Spleen (tissue), 13 donors: ENCODE measurements at places on chromosomes 6 and 20. TPM values are rescaled to one million over a fixed set of nuclear protein-coding genes. Genes with fewer than 3 reads are reported as not detected.
A peak's percentile ranks its signal among the peaks of the same experiment; 100 is the strongest.

GRCh38 chr6:111957623-111958315, 84.5 kb upstream of the FYN start:
- no peak for DNase-seq

DNA sequence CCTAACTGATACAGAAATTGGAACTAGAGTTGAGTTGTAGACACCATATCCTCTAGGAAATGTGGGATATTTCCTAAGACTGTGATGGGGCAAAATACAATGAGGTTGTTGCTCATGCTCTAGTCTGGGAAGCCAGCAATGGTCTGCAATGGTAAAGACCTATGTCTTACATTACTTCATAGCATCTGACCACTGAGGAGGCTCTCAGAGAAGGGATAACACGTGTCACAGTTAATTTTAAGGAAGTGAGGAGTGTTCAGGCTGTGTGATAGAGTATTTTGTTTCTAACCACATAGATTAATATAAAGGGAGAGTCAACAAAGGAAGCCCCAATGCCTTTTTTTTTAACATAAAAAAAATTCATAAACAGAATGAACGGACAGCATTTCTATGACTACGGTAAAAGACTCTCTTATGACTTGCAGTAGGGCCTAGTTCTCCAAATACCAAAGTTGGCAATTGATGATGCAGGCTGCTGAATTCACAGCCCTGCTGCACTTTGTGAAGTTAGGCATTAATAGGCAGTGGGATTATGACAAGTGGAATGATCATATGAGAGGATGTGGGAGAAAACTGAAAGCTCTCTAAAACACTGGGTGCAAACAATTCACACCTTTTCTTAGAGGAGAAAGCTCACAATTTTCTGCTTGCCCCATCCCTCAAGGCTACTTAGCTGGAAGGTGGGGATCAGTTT, 13.7 kb downstream of the KCNS1 start:
- DNase-seq: no peak

GRCh38 chr20:32325706-32326503, 32.2 kb upstream of the ASXL1 start:
- no peak for DNase-seq

DNA sequence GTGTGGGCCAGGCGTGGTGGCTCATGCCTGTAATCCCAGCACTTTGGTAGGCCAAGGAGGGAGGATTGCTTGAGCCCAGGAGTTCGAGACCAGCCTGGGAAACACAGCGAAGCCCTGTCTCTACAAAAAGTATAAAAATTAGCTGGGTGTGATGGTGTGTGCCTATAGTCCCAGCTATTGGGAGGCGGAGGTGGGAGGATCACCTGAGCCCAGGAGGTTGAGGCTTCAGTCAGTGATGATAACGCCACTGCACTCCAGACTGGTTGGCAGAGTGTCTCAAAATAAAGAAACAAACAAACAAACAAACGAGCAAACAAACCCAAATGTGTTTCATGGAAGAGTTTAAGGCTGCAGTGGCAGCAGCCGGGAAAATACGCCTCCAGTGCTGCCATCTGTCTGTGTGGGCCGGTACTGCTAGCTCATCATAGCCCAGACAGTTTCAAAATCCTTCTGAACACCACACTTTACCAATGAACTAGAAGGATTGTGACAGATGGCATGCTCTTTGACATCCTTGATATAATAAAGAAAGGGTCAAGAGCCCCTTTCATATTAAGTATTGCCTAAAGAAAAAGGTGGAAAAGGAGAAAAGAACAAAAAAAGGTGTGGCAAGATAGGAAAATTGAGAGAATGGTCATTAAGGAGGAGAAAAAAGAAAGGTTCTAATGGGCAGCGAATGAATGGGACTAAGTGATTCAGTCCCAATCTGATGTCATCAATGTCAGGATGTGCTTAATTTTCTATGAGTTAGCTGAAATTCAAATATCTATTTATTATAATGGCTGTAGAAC, 298.6 kb downstream of the SYNE1 start:
- DNase-seq: peak; percentile 80

Gene ULBP3
- 0.52 TPM for polyA plus RNA-seq
